ENCODE measurements at places on chromosomes 11 and 22.

DNA sequence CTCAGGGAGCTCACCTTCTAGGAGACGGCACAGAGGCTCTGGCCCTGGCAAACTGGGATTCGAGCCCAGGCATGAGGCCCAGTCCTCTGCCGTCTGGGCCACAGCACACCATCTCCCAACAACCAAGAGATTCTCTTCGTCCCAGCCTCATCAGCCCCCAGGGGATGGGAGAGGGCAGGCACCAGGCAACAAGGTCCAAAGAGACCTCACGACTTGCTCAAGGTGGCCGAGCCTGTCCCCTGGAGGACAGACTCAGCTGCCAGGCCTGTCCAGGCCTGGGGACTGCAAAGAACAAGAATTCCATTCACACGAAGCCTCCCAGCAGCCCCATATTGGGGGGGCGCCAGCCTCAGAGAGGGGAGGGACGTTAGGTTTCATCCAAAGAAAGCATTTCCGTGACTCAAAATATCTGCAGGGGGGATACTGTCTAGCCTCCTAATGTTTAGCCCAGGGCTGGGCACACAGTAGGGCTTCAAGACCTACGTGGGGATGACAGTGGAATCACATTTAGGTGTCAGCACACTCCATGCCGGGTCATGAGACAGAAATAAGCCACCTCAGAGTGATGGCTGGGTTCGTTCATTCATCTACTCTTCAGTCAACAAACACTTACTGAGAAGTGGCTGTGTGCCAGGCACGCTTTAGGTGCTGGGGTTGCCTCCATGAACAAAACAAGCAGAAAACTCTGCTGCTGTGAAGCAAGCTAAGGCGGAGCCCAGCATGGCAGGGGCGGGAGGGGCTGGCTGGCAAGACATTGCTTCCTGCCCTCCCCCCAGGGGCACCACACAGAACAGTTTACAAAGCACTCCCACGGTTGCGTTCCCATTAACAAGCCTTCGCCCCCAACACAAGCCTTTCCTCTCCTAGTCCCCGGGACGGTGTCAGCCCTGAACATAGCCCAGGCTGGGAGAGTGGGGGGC is 1.2 kb downstream of the CARNS1 start:
- DNase-seq, result no peak

DNA sequence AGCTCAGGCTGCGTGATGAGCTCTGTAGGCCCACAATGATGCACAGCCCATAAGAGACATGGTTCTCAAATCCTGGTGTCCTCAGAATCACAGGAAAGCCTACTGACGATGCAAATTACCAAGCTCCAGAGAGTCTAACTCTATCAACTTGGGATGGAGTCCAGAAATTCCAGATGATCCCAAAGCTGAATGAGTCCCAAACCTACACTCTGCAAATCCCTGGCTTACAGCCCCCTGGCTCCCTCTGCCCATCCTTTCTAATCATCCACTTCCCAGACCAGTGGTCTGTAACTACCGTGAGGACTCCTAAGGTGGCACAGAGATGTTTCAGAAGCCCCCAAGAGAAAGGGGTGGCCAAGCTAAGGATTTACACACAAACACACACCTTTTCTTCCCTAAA is 13.5 kb downstream of the ARFGAP2 start:
- no peak for DNase-seq

- DNase-seq, result peak; percentile 20
These were observed at the start of gene HBD for GRCh38 chr11:5234381-5234834. HBD (minus strand) TSS chr11:5234483; CDS start chr11:5234433, 50 bp downstream.

- DNase-seq, result no peak
These were observed 6.9 kb upstream of the B3GNT6 start for GRCh38 chr11:77027275-77027674.

- no peak for DNase-seq
These were observed 4.8 kb upstream of the PAX6 start for GRCh38 chr11:31815711-31816467.

- no peak for DNase-seq
These were observed 42.9 kb downstream of the C11orf91 start for GRCh38 chr11:33657757-33658156.

GRCh38 chr11:132131961-132132360 is 761.5 kb downstream of the NTM start:
- DNase-seq, result no peak

- DNase-seq, result no peak
These were observed 156.2 kb downstream of the BRD1 start for GRCh38 chr22:49671331-49672013.

DNA sequence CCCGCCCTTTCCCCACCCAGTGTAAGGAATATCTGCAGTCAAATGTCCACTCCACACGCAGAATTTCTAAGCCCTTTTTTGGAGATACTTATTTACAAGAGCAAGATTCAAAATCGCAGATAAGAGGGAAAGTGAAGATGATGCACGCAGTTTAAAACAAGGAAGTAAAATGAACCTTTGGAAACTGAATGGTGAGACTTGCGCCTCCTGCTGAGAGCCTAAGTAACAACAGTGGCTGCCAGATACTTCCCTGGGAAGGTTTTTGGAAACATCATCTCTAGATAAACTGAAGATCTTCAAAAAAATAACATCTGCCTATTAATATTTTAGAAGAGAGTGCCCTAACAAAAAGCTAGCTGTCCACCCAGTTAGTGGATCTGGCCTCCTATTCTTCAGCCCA is 963.1 kb upstream of the FAT3 start:
- no peak for DNase-seq

DNA sequence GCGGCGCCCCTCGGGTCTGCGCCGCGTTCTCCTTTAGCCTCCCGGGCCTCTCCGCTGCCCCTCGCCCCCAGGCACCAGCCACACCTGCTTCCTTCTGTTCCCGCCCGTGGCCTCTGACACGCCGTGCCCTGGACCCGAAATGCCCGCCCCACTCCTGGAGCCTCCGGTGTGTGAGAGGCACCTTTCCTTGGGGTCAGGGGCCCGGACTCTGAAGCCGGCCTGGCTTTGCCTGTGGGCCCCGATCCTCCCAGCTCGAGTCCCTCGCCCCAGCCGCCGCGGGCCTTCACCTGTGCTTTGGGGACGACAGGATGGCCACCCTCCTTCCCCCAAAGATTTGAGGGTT is 661 bp upstream of the CDPF1 start:
- DNase-seq, result no peak

- DNase-seq, result no peak
These were observed 46.1 kb downstream of the ENTHD1 start for GRCh38 chr22:39847477-39847876.

DNA sequence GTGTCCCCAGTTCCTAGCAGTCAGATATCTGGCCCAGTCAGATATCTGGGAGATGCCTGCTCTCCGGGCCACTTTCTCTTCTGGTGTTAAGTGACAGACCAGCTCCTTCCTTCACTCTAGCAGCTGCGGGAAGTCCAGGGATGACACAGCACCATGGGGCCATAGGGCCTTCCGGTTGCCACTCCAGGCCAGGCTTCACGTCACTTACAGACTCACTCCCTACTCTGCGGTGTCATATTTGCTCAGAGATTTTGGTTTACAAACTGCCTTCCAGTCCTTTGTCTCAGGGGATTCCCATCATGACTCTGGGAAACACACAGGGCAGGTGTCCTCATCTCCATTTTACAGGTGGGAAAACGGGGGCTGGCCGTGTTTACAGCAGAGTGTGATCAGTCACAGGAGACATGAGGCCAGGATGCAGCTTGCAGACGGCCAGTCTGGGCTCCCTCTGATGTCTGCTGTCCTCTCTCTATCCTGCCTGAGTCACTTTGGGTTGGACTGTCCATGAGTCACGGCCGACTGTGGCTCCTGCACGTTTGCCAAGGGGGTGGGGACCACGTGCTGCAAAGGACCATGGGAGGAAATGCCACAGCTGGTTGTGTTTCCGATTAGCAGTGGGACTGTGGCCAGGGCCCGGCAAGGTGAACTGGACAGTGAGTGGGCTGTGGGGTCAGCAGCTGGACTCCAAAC is 8.2 kb upstream of the TBC1D22A start:
- peak; percentile 96 for DNase-seq

- no peak for DNase-seq
These were observed 5.0 kb upstream of the CCDC81 start for GRCh38 chr11:86369668-86370067.

DNA sequence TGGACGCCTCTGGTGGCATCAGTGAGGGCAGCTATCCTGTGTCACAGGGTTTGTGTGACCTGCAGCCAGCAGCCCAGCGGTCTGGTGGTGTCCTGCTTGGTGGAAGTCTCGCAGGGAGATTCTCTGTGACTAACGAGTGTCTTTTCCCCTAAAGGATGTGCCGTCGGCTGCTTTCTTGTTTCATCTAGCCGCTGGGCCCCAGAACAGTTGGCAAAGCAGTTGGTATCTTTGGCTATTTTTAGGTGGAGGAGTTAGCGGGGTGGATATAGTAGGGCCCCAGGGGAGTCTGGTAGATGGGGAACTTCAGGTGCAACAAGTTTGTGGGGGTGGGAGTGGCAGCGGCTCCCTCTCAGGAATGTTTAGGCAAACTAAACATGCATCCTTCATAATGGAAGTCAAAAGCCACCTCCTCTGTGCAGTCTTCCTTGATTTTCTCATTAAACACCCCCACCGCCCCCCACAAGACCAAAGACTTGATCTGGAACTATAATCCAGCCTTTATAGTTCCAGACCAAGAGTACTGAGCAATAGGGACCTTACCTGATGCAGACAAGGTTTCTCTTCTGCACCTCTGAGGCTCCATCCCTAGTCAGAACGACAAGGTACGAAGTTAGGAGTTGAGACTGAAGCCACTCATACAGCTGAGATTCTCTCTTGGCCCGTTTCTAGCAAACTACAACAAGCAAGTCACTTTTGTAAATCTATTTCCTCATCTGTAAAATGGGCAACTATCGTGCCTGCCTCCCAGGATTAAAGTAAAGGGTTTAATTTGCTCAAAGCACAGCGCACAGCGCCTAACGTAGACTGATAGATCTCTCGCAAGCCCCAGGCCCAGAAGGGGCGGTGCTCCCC is 1.1 kb upstream of the PELI3 start:
- no peak for DNase-seq

DNA sequence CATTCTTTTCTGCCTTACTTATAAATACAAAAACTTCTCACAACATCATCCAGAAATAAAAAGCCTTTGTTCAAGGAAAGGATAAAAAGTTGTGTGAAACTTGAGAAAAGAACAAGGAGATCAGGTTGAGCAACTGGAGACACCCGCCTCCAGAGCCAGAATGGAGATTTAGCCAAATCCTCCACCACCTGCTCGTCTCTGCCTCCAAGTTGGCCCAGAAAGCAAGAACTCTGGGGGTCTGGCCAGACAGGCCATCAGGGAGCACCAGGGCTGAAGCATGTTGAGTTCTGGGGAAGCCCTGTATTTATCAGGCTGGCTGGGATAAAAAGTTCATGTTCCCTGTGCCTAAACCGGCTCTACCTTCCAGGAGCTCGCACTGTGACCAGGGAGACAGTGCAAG is 14.9 kb downstream of the SMCO4 start:
- no peak for DNase-seq

DNA sequence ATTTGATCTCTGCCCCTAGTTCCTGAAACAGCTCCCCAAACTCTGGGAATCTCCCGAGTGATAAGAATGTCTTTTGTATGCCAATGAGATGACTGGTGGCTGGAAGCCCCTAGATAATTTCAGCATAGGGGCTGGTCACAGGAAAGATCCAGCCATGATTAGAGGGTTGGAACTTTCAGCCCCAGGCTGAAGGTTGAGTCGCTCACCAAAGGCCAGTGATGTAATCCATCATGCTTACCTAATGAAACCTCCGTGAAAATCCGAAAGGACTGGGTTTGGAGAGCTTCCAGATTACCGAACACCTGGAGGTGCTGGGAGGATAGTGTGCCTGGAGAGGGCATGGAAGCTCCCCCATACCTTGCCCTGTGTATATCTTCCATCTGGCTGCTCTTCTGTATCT is 26.0 kb downstream of the LRRC32 start:
- DNase-seq, result no peak

DNA sequence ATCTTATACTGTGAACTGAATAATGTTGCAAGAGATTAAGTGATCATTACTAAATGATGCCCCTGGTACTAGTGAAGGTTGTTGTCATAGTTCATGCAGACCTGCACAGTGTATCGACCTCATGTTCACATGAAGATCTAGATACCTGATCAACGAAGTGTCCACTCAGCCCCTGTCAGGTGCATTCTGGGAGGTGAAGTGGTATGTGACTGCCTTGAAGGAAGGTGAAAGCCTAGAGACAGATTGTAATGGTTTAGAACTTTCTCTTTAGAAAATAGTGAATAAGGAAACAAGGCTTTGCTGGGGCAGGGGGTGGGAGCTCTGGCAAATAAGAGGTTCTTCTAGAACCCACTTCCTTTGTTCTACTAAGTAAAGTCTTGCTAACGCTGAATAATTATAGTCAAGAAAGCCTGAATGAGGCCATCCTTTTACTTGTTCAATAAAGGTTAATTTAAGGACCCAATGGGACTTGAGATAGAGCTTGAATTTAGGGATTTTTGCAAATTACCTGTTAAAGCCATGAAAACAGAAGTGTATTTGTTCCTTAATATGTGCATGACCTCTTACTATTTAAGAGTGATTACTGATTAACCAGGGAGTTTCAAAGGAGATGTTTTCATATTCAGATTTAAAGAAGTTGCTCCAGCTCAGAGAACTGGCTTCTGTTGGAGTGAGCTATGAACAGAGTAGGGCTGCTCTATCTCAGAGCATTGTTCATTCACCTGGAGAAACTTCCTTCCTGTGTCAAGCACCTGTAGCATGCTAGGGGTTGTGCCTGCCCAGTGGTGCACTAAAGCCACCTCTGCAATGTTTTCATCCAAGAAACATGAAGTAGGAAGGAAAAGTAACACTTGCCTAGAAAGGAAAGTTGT is 45.3 kb downstream of the C22orf31 start:
- DNase-seq, result no peak

- DNase-seq, result no peak
These were observed 6.1 kb downstream of the ARHGAP8 start for GRCh38 chr22:44758344-44758973.

DNA sequence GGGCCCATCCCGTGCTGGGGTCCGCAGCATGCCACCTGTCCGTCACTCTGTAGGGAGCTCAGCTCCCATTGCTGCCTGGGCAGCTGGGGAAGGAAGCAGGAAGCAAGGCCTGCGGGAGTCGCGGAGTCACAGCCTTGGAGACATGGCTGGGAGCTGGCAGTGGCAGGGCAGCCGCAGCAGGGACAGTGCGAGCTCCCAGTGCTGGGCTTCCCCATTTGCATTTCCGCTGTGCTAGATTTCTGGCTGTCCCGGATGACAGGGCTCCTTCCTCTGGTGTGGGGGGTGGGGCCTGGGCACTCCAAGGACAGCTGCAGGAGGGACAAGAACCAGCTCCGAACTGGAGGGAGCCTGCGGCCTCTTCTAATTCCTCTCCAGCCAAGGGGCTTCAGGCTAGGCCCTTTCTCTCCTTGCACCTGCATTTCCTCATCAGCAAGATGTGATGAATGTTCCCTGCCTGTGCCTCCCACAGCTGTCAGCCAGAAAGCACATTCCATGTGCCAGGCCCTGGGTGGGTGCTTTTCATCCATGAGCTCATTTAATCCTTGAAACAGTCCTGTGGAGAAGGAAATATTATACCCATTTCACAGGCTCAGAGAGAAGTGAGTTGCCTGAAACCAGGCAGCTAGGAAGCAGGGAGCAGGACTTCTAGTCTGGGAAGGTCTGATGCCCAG is 48.0 kb downstream of the MYO7A start:
- DNase-seq, result peak; percentile 87

Data from suppressor macrophage treated with lipopolysaccharide for 4 hours (primary cell).